ENCODE measurements at places on chromosomes 1 and 21. TPM values are rescaled to one million over a fixed set of nuclear protein-coding genes. Genes with fewer than 3 reads are reported as not detected.

Gene PKN2
- 45.8 TPM for total RNA-seq

Gene AIRE
- total RNA-seq, result not detected

Gene NFASC
- 24.1 TPM for total RNA-seq

Gene KCNA3
- total RNA-seq, result 8.9 TPM

Gene PPCS
- 52.8 TPM for total RNA-seq

Gene SH2D1B
- 1.9 TPM for total RNA-seq

Gene RGS21
- total RNA-seq, result not detected

Gene CRABP2
- total RNA-seq, result 1.4 TPM

Gene CD164L2
- 1.2 TPM for total RNA-seq

Gene FAM151A
- not detected for total RNA-seq

- peak; percentile 80 for DNase-seq
These were observed 997 bp downstream of the CASZ1 start for GRCh38 chr1:10795276-10796021.

DNA sequence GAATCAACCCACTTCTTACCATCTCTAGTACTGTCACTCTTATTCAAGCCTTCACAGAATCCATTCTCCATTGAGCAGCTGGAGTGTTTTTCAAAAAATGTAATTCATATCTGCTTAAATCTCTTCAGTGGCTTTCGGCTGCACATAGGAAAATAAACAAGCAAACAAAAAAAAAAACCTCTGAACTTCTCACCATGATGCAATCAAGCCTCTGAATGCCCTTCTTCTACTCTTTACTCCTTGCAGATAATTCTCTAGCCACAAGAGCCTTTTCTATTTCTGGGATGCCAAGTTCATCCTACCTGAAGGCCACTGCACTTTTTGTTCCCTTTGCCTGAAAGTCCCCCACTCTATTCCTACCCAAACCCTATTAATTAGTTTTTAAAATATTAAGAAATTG lies 14.2 kb downstream of the PIGM start:
- DNase-seq, result no peak

DNA sequence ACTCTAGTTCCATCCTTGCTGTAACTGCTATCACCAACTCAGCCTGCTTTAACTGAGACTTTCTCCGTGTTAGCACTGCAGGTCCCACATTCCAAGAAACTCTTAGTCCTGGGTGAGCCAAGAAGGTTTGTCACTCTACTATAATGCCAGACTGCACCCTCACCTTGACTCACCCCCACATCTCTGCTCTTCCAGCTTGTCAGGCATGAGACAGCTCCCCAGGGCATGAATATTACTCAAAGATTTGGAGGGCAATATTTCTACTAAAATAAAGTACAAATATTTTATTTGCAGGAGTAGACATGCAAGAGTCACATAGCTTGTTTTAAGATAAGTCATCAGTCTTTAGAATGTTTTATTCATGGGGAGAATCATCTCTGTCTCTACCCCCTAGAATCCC lies 110.2 kb downstream of the MATN1 start:
- no peak for DNase-seq

DNA sequence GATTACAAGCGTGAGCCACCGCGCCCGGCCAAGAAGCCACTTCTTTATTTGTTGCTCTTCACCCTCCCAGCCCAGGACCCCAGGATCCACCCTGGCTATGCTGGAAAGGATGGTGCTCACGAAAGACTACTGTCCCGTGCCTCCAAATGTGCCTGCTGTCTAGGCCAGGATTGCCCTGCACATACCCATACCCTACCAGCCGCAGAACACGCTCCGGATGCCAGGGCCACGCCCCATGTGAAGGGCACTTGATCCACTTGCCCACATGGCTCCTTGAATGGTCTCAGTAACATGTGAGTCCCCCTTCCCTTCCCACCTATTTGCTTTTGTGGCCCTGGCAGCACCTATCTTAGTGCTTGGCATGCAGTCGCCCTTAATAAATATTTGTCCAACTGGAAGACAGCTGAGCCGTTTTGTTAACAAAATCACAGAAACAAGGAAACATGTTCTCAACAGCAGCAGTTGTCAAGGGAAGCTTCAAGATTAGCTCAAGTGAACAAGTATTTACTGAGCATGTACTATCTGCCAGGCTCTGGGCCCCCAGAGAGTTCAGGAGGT lies 13.8 kb upstream of the UBXN10 start:
- peak; percentile 78 for DNase-seq

- no peak for DNase-seq
These were observed 373.8 kb downstream of the LMO4 start for GRCh38 chr1:87702455-87702854.

DNA sequence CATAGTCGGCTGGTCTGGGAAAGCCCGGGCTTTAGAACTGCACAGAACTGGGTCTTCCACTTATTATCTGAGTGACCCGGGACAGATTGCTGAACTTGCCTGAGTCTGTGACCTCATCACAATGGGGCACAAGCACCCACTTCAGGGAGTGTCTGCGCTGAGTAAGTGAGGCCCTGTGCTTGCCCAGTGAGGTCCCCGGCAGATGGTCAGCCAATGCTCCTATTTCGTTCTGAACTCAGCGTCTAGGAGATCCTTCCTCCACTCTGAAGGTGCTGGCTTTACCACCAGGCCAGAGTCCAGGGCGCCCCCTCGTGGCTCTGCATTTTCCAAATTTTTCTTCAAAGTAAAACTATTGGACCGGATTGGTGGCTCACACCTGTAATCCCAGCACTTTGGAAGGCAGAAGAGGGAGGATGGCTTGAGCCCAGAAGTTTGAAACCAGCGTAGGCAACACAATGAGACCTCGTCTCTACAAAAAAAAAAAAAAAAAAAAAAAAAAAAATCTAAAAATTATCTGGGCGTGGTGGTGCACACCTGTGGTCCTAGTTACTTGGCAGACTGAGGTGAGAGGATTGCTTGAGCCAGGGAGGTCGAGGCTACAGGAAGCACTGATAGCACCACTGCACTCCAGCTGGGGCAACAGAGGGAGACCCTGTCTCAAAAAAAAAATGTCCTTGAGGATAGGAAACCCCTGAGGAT lies 61.7 kb downstream of the FCRL5 start:
- peak; percentile 80 for DNase-seq

GRCh38 chr1:153441238-153441755 lies 19.2 kb downstream of the S100A7 start:
- no peak for DNase-seq

- DNase-seq, result no peak
These were observed 179.4 kb upstream of the EDN2 start for GRCh38 chr1:41663671-41664400.

GRCh38 chr1:47302472-47302871 lies 11.5 kb downstream of the STIL start:
- no peak for DNase-seq

- DNase-seq, result no peak
These were observed 15.5 kb upstream of the FAM78B start for GRCh38 chr1:166182281-166182680.

DNA sequence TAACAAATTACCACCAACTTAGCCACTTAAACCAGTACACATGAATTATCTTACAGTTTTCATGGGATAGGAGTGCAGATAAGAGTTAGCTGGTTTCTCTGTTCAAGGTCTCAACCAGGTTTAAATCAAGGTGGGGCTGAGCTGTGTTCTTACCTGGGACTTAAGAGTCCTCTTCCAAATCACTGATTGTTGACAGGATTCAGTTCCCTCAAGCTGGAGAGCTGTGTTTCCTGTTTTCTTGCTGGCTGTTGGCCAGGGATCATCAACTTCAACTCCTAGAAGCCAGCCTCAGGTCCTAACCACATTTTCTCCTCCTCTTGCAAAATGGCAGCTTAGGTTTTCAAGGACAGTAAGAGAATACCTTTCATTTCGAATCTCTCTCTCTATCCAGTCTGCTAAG lies 123.8 kb upstream of the CHRM3 start:
- DNase-seq, result no peak

DNA sequence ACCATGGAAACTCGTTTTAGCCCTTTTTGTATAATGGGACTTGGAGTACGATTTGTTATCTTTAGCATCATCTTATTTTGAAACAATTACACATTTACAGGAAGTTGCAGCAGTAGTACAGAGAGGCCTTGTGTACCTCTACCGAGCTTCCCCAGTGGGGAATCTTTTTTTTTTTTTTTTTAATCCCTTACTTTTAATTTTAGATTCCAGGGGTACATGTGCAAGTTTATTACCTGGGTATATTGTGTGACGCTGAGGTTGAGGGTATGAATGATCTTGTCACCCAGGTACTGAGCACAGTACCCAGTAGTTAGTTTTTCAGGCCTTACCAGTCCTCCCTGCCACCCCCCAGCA lies 45.9 kb downstream of the HHAT start:
- no peak for DNase-seq

- DNase-seq, result no peak
These were observed 54.2 kb downstream of the IFI44 start for GRCh38 chr1:78703806-78704205.

GRCh38 chr1:246001142-246001836 lies 505.8 kb downstream of the SMYD3 start:
- no peak for DNase-seq

GRCh38 chr1:15422871-15423270 lies 13.2 kb downstream of the EFHD2 start:
- no peak for DNase-seq

DNA sequence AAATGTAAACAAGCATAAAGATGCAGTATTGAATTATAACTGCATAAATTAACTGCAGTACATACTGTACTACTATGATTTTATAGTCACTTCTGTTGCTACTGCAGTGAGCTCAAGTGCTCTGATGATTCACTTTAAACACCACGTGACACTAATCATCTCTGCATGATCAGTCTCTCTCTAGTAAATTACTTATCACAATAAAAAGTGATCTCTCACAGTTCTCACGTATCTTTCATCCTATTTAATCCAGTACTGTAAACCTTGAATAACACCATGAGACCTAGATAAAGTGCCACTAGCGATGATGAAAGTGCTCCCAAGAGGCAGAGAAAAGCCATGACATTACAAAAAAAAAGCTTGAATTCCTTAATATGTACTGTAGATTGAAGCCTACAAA lies 1242.0 kb downstream of the AMY1C start:
- DNase-seq, result no peak

DNA sequence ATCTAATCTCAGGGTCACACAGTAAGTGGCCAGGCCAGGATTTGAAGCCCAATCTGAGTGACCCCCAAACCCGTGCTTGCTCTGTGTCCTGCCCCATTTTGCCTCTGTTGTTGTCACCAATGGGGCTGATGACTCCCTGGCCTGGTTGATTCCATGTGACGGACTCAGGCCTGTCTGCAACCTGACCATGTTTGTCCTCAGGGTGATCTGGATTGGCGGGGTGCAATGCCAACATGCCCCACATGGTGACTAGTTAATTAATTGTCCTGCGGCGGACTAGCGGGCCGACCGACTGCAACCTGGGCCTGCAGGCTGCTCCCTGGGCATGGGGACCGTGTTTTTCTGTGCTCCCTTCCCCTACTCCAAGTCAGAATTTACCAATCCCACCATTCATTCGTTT lies 256.3 kb downstream of the MATN1 start:
- DNase-seq, result peak; percentile 40

DNA sequence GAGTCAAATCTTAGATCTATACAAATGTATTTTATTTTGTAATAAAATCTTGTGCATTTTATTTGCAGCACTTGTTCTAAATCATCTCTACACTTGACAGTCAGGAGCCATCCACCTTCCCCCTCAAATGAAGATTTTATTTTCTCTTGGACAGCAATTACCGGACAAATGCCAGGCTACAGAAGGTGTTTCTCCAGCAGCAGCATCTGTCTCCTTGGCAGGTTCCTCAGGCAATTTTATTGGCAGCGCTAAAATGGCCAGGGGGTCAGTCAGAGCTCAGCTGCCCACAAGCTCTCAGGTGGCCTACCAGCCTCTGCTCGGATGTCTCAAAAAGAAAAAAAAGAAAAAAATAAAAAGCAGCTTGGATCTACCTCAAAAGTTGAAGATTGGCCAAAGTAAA lies 107.6 kb downstream of the DAB1 start:
- no peak for DNase-seq

GRCh38 chr21:44347911-44348451 lies 5.4 kb upstream of the TRPM2 start:
- peak; percentile 85 for DNase-seq

GRCh38 chr1:66248746-66249145 lies 285.2 kb upstream of the SGIP1 start:
- no peak for DNase-seq

GRCh38 chr1:108011295-108011694 lies 46.3 kb upstream of the VAV3 start:
- DNase-seq, result no peak

DNA sequence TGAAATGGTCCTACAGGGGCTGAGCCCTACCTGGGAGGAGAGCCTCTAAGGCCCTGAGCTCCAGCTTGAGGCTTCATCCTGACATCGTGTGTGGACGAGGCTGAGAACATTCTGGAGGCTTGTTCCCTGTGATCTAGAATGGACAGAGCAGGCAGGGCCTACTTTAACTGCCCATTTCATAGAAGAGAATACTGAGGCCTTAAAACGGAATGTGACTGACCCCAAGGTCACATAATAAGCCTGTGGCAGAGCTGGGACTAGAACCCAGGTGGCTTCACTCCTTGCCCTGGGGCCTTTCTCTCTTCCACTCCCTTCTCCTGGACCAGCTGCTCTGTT lies 6.0 kb upstream of the SDC3 start:
- no peak for DNase-seq

- no peak for DNase-seq
These were observed 798.9 kb downstream of the BRINP3 start for GRCh38 chr1:189678779-189679178.

- no peak for DNase-seq
These were observed 832.8 kb downstream of the NCAM2 start for GRCh38 chr21:21831036-21831435.

GRCh38 chr1:217018648-217019047 lies 295.4 kb upstream of the ESRRG start:
- no peak for DNase-seq
